ENCODE measurements at places on chromosomes 12 and 14.

DNA sequence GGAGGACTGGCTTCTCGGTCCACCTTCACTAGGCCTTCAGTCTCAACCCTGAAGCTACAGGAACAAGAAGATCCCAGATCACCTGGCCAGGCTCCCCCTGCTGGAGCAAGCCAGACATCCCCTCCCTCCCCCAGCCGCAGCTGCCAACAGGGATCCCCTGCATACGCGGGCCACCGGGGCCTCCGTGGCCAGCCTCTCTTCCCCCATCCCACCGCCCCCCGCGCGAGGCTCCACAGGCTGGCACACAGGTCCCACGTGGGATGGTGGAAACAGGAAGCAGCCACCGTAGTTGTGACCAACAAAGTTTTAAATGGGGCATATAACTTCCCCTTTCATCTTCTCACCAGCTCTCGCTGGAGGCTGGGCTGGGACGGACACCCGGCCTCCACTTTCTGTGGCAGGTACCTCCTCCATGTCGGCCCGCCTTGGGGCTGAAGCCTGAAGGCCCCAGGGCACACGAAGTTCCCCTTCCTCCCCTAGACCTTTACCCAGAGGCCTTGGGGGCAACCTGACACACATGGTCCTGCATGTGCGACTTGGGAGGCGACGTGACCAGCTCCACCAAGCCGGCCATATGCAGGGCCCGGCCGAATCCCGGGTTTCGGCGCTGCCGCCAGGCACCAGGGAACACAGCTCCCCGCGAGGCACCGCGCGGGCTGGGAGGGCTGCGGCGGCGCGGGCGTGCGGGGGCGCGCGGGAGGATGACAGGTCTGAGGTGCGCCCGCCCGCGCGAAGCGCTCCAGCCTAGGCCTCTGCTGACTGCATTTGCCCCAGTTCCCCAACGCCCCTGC is 44.4 kb upstream of the PNMA1 start:
- peak; percentile 74 for DNase-seq

DNA sequence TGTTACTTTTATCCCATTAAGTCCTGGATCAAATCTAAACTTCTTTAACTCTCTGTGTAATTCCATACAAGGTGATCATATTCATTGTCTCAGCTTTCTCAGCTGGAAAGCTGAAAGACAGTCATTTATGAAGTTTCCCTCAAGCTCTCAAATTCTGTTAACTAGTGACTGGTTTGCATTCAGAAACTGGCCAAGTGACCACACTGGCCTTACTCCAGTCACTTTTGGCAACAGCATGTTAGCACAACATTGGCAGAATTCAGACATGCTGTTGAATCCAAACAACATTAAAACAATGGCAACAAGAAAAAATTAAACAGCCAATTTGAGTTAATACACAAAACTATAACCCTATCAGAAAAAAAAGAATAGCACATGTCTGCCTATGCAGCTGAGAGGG is 343.3 kb downstream of the MDGA2 start:
- DNase-seq, result no peak

GRCh38 chr12:81284137-81284536 is 206.3 kb downstream of the ACSS3 start:
- DNase-seq, result no peak

DNA sequence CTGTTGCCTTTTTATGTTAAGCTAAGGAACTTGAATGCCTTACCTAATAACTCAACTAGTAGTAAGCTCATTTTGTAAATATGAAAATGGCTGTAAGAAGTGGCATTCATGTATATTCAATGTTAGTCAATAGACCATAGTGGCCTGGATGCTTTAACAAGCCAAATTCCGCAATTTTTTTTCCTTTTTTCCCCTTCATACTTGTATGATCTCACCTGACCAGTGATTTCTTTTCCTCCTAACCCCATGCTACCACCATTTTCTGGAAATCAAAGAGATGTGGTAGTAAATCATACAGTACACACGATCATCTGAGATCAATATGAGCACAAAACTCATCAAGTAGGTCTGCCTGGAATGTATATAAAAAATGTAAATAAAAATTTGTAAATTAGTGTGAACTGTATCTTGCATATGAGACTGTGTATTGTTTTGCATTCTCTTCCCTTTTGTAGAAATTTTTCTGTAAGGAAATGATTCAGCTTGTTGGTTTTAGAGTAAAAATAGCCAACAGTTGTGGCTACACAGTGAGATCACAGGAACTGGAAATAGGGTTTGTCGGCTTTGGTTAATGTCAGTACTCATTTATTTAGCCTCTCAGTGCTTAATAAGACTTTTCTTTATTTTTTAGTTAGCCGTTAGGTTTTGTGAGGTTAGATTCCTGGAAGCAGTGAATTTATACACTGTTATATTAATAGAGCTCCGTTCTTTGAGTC is 62.5 kb downstream of the ETNK1 start:
- DNase-seq, result no peak

DNA sequence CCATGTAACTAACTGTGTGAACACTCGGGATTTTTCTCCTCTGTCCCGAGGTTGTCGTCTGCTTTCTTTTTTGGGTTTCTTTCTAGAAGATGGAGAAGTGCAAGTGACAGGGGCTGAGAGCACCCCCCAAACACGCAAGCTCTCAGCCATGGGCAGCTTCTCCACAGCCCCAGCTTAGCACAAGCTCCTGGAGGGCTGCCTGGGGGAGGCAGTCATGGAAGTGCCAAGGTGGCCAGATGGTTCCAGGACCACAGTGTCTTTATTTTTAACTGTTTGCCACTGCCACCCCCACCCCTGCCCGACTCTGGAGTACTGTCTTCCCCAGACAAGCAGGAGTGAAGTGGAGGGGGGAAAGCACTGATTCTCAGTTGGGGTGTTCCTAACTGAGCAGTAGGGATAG is 58.2 kb downstream of the ST8SIA1 start:
- DNase-seq, result no peak
